ENCODE measurements at places on chromosomes 6 and 20.

GRCh38 chr20:1304710-1305515, 24.0 kb downstream of the SDCBP2 start:
- DNase-seq: no peak

DNA sequence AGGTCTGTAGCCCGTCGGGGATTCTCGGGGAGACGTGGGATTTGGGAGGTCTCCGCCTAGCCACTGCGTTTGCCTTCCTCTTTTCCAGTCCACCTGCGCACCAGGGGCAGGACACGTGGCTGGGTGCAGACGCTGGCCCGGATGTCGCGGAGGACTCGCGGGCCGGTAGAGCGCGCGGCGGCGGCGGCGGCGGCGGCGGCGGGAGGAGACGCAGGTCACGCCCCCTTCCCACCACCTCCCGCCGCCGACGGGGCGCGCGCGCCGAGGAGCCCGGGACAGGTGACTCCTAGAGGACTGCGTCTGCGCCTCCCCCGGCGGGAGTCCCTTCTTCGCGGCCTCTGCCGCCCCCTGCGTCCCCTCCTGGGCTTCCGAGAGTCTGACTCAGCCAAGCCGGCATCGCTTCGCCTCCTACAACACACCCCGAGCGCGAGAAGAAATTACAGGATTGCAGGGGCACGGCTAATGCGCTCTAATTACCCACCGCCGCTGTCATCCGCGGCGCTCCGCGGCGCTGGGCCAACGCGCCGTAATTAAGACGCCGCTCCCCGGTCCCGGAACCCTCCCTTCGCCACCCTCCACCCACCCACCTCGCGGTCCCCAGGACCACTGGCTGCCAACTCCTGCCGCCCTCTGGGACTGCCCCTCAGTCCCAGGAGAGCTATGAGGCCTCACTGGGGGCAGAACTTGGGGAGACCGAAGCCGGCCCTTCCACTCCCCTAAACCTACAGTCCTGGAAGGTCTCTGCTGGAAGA, 124.5 kb downstream of the MRPL14 start:
- DNase-seq: peak; percentile 35

GRCh38 chr6:139926711-139927110, 552.3 kb upstream of the CITED2 start:
- no peak for DNase-seq

DNA sequence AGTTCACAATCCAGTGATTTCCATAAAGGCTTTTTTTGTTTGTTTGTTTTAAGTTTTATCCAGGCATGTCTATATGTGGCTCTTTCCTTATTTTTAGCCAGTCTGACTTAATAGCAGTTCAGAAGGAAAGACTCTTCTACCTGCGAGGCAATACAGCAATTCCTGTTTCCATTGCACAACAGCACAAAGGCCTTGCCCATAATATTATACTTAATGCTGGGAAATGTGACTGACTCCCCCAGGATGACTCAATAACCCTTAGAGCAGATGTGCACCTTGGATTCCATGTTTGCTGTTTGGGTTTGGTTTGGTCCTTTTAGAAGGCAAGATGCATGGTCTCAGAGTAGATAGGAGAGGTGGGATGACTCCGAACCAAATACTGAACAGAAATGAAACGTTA, 184.1 kb downstream of the MTFR2 start:
- no peak for DNase-seq

DNA sequence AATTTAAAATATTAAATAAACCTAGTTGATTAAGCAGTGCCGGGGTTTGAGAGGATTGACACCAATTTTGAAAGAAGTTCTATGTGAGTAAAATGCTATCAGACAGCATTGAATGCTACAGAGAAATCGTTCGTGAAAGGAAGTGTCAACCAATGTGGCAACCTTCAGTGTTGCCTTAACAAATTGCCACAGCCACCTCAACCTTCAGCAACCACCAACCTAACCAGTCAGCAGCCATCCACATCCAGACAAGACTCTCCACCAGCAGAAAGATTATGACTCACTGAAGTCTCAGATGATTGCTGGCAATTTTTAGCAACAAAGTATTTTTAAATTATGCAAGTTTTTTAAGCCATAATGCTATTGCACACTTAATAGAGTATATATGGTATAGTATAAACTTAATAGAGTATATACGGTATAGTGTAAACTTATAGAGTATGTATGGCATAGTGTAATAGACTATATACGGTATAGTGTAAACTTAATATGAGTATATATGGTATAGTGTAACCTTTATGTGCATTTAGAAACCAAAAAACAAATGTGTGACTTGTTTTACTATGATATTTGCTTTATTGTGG, 65.3 kb upstream of the ID4 start:
- DNase-seq: no peak

GRCh38 chr6:117601811-117602150, 530 bp downstream of the GOPC start:
- no peak for DNase-seq

DNA sequence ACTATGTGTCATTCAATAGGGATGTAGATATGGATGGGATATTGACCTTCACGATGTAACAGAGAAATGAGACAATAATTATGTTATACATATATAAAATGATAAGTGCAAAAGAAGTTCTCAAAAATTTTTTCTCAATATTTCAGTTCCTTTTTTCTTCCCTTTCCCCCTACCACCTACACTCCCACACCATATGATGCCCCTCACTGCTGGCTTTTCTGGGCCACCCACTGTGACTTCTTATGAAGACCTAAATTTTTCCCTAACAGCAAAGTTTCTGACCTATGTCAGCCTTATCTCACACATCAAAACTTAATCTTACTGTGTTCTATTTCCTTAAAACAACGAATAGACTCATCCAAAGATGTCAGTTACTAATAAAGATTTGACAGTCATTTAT, 89.9 kb upstream of the MYLIP start:
- DNase-seq: no peak

DNA sequence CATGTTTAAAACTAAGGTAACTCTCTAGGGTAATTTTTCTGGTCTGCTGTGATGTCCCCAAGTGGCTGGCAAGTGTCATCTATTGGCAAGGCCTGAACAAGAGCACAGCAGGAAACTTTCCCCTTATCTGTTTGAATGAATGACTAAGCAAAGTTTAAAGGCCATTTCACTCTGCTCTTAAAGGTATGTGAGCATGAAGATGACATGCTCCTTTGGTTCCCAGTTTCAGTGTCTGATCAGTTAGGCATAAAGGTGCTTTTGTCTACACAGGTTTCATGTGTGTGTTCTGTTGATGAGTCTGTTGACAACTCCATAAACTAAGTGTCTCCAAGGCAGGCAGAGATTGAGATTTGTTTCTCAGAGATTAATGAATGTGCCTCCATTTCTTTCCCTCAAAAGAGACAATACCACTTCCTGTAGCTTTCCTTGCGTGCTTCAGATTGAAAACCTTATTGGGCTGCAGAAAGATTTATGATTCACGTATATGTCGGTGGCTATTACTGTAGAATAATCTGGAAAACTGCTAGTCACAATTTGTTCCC, 83.9 kb downstream of the MAP3K7 start:
- no peak for DNase-seq

GRCh38 chr6:6351511-6352025, 31.1 kb upstream of the F13A1 start:
- DNase-seq: no peak

GRCh38 chr6:152893187-152893586, 89.7 kb downstream of the FBXO5 start:
- DNase-seq: no peak
